ENCODE measurements at places on chromosomes 1 and 21.

DNA sequence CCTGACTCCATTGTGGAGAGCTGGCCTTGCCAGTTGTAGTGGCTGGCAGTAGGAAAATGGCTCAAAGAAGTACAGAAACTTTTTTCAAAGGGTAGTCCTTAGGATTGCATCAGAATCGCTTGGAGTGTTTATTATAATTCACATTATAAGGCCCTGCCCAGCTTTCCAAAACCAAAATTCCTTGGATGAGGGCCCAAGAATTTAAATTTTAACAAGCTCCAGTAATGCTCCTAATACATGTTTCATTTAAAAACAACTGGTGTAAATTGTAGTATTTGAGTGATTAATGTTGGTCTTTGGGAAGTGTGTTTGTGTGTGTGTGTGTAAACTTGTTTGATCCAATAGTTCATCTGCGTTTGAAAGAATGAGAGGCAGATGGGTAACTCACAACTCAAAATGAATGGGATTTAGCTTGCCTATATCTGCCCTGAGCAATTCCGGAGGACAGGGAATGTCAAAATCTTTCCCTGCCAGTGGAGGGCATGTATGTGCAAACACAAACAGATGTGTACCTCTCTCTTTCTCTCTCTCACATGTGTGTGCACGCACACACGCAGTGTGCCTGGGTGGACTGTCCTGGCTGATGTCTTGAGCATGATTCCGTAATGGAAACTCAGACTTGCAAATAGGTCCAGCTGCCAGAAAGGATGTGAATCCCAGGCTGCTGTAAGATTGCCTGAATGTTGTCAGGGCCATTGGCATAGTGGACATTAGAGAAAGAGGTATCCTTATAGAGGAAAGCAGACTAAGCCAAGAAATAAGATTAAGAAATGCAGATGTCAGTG, 293.1 kb downstream of the LMX1A start:
- DNase-seq, result peak; percentile 39

GRCh38 chr1:227415115-227415790, 97.0 kb upstream of the CDC42BPA start:
- no peak for DNase-seq

GRCh38 chr1:88001460-88001859, 672.8 kb downstream of the LMO4 start:
- DNase-seq, result peak; percentile 3

DNA sequence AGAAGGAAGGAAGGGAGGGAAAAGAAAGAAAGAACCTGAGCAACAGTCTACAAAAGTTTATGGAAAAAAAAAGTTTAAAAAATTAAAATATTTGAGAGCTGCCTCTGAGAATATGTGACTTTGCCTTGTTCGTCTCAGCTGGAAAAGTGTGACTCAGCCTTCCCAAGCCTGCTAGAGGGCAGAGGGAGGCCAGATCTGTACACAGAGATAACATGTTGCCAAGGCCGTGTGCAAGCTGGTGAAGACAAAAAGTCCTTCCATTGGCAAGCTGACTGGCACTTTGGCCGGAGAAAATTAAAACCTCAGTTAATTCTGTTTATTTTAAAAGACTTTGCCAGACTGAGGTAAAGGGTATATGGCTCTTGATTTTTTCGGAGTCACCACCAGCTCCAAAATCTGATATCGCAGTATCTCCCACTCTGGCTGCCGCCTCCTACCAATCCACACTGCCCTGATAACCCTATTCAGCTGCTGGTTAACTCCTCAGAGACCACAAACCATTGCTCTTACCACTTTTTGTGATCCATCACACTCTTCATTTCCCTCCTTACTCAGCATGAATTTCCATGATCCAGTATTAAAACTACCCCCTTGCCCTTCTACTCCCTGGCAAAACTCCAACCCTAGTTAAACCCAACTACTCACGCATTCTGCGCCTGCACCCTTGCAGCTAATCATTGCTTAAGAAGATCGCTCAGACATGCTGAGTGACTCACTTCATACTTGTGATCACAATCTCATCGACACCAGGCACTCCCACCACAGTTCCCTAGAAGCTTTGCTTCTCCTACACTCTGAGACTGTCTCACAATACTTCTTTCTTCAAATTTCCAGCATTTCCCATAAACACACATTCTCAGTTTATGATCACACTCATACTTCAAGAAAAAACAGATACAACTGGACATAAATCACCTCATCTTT, 5.7 kb upstream of the PPP1R15B start:
- DNase-seq, result peak; percentile 97

- DNase-seq, result no peak
These were observed 217.8 kb downstream of the NCAM2 start for GRCh38 chr21:21216047-21216446.

GRCh38 chr1:61190618-61191432, 108.5 kb downstream of the NFIA start:
- no peak for DNase-seq

- DNase-seq, result no peak
These were observed 6.3 kb upstream of the TDRD10 start for GRCh38 chr1:154495496-154496273.

- no peak for DNase-seq
These were observed 153.0 kb upstream of the B3GALT2 start for GRCh38 chr1:193339401-193339800.

- DNase-seq, result no peak
These were observed 44.1 kb upstream of the ZBTB18 start for GRCh38 chr1:244006961-244007360.

DNA sequence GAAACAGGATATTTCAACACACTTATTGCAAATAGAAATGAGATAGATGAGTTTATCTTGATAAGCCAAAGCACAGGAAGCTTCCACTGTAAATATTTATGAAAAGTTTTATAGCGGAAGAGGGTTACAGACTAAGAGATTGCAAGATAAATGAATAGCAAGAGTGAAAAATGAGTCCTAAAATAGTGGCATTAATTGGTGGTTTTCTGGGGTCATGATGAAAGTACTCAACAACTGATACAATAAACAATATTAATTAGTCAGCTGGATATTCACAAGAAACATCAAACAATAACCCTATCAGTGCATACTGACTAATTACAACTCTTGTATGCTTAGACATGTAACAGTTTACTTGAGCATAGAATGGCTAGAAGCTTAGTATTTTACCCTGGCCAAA, 154.8 kb upstream of the CHODL start:
- DNase-seq, result no peak

- DNase-seq, result no peak
These were observed 7.9 kb downstream of the CD53 start for GRCh38 chr1:110880708-110881374.

DNA sequence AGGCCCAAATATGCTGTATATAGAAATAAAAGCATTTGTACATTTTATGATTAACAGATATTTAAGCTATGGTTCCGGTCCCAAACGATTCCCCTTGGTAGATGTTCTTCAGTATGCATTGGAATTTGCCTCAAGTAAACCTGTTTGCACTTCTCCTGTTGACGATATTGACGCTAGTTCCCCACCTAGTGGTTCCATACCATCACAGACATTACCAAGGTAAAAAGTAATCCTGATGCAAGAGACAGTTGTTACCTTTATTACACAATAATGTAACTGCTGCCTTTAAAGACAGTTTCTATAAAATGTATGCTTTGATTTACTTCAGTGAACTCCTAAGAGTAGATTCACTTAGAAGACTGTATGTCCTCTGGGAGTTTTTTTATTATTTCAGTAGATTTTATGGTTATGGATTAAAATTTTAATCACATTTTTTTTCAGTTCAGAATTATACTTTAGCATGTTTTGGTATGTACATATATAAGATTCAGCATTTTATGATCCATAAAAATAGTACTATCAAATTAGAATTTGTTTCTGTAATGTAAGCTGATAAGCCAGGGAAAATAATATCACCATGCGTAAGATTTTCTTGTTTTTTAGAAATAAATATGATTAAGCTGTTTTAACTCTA, 96.5 kb downstream of the USP25 start:
- no peak for DNase-seq

DNA sequence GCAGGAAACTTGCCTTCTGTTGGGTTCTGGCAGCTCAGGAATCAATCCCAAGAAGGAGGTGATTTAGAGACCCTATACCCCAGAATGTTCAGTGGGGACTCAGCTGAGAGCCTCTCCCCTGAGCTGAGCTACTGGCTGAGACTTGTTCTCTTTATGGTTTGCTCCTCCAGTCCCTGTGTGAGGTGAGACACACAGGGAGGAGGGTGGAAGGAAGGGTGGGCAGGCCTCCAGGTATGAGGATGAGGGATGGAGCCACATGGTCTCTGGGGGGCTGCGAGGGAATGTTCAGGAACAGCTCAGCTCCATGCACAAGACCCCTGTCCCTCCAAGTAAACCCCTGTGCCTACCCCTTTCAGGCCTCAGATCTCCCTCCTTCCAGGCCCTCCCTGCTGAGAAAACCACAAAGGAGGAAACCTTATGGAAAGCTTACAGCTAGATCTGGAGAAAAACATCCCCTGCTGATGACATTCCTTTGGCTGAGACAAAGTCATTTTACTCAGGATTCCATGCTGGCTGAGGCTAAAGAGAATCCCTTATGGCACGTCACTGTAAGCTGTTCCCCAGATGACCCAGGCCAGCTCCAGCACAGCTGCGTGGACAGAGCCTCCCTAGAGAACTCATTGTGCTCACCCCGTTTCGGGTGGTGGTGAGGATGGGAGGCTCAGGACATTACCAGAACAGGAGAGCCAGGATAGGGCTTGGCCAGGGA, 91.5 kb upstream of the IPO9 start:
- DNase-seq, result peak; percentile 82

DNA sequence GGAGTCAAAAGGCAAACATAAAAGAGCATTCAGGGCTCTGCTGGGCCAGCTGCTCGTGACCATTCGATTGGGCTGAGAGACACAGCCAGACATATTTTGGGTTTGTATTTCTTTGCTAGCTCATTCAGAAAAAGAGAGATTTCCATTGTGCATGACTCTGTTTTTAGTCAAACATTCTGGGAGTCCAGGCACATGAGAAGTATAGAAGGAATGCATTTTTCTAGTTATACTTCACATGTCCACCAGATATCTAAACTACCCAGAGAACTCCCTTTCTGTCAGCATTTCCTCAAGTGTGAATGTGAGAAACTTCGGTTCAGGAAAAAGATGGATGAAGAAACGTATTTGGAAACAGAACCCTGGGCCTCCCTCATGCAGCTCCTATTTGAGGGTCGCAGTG, 6.3 kb upstream of the KCNE1 start:
- DNase-seq, result no peak

DNA sequence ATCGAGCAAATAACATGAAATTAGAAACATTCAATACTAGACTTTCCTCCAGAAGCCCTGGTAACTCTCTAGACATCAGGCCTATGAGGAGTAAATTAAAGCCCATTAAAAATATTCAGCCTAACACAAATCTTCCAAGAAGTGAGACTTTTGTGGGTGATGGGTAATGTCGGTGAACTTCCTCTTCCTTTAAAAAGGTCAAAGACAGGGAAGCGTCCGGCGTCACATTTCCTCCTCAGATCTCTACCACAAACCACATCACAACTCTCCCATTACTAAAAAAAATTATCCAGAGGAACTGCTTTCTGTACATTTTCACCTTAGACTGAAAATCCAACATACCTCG, 1.4 kb downstream of the EIF4G3 start:
- no peak for DNase-seq

- no peak for DNase-seq
These were observed 56.7 kb upstream of the CD55 start for GRCh38 chr1:207264663-207265252.

- DNase-seq, result peak; percentile 98
These were observed 733 bp upstream of the ZBTB7B start for GRCh38 chr1:155001675-155002463.

GRCh38 chr21:27257908-27258556, 291.1 kb upstream of the ADAMTS5 start:
- DNase-seq, result no peak

DNA sequence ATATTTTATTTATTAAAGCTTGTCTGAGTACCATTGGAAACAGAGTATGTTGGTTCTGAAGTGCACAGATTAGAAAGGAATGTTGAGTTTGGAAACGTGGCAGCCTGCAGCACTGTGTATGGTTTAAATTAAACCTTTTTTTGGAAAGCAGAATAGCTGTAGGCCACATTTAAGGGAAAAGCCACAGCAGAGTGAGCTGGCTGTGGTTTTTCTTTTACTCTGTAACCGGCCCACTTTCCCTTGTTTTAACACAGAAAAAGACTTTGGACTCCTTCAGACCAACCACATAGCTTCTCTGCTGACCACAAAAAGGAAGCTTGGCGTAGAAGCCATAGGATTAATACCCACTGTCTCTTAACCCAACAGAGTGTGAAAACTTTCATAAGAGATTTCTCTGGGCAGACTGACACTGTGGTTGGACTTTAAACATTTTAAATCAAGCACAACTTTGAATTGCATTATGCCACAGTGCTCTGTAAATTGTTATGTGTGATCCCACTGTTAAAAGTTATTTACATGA, 75.2 kb downstream of the NFIA start:
- DNase-seq, result peak; percentile 66

- DNase-seq, result no peak
These were observed 158.0 kb downstream of the EIF4G3 start for GRCh38 chr1:21018673-21019072.

- no peak for DNase-seq
These were observed 36.0 kb upstream of the ABCD3 start for GRCh38 chr1:94382201-94382600.
